ENCODE measurements at places on chromosomes 7 and 10.

- DNase-seq, result no peak
Observed at GRCh38 chr7:32858648-32859047, 32.9 kb downstream of the KBTBD2 start.

- DNase-seq, result no peak
Observed at GRCh38 chr7:98284335-98285036, 3.0 kb downstream of the BRI3 start.

- DNase-seq, result no peak
Observed at GRCh38 chr7:26451997-26452396, 160.3 kb downstream of the SNX10 start.

GRCh38 chr10:123901621-123902020 is 10.0 kb upstream of the CPXM2 start:
- DNase-seq, result no peak

- no peak for DNase-seq
Observed at GRCh38 chr7:24123076-24123475, 160.9 kb upstream of the NPY start.

DNA sequence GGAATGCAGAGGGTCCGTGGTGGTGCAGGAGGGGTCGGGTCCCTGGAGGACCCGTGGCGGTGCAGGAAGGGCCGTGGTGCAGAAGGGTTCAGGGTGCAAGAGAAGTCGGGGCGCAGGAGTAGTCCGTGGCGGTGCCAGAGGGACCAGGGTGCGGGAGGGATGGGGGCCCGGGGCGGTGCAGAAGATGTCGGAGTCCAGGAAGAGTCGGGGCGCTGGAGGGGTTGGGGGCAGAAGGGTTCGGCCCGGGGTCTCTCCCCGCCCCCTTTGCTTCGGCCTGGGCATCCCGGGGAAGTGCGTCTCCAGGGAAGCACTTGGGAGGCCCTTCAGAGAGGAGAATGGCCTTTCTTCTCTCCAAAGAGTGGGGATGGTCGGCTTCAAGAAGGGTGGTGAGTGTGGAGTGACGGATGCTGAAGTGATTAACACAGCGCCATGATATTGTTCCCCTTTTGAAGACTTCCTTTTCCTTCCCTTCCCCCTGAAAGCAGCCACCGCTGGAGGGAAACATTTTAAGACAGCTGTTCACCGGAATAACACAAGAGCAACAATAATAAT is 997 bp downstream of the WDR37 start:
- no peak for DNase-seq
